CD4-positive, alpha-beta T cell treated with Interleukin-6 at 100 ng/mL for 8 hours (primary cell): ENCODE measurements at places on chromosomes 13 and 19.
A peak's percentile ranks its signal among the peaks of the same experiment; 100 is the strongest.

DNA sequence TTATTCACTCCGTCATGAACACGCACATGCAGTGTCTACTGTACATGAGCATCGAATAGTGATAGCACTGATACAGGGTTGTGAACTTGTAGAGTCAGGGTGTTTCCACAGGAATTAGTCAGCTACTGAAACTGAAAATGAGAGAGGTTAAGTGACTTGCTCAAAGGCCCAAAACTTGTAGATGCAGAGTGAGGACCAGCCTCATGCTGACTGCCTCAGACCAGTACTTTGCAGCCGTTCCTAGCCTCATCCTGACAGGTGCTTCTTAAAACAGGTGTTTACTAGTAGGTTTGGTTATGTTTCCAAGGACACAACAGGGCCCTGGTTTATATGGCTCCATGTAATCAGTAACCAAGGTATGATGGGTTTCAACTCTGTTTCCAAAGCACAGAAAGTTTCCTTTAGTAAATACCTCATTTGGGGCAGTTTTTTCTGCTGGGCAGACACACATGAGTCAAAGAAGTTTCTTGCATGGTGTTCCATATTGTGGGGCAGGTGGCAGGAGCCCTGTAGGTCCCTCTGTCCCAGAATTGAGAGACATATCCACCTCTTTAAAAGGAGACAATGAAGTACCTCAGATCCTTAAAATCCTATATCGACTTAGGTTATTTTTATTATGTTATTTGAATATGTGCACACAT lies 16.0 kb downstream of the FGF9 start:
- DNase-seq: no peak

DNA sequence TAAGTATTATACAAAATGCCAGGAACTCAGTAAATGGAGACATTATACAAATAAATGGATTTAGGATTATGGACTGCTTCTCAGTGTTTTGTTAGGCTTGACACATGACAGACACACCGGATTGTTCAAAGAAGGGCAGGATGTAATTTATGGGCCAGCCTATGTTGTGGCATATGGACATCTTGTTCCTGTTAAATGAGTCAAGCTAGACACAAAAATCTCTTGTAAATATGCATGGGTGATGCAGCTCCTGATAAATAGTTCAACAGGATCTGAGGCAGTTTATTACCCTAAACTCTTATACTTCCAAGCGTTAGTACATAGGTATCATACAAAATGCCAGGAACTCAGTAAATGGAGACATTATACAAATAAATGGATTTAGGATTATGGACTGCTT lies 502.3 kb downstream of the TBC1D4 start:
- no peak for DNase-seq

DNA sequence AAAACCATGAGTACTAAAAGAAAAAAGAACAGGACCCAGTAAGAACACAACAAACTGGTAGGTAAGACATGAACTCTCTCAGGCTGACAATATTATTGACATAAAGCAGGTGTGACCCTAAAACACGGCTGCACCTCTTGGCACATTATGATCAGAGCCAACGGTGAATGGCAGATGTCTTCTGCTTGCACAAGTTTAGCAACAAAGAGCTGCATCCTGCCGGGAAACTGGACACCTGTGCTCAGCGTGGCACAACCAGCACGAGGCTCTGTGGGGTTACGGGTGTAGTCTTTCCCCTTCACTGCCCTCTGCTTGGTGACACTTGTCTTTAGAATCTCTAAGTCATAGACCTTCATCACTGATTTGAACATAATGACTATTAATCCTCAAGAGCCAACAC lies 97.9 kb downstream of the DOCK9 start:
- DNase-seq: no peak

DNA sequence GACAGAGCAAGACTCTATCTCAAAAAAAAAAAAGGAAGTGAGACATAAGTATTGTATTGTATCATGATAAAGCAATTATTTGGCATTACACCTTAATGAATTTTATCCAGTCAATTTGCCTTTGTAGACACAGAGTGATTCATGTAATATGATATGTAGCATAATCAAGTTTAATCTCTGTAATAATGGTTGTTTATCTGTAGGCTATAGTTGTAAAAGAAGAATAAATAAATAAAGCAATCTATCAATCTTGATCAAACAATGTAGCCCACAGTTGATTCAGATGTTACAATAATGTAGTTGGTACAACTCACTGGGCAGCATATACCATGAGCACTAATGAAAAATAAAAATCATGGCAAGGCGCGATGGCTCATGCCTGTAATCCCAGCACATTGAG lies 28.5 kb upstream of the CEACAM20 start:
- DNase-seq: no peak

DNA sequence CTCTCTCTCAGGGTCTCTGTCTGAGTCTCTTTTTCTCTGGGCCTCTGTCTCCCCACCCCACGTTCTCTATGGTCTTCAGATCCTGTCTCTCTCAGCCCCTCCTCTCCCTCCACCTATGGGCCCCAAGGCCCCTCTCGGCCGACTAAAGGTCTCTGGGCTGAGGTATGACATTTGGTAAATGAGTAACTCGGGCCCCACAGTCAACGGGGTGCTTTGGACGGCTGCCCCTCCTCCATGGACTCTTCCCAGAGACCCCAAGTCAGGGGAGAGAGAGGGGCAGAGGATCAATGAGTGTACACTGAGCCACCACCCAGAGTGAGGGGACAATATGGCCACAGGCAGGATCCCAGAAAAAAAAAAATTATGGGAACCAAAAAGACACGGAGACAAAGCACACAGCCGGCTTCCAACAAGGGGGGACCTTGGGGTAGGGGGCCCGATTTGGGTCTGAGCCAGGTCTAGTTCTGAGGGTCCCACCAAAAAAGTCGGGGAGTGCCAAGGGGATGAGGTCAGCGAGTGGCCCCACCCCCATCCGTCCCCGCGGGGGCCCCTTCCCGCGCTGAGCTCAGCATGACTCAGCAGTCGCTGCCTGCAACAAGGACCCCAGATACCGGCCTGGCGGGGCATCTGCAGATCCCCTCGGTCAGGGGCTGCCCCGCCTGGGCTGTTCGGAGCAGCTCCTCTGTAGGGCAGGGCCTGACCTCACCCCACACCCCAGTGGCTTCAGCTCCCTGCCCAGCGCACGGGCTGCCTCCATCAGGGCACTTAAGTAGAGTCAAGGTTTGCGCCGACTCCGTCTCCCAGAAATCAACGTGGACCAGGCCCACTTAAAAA lies 1.5 kb upstream of the FTL start:
- DNase-seq: peak; percentile 46

- no peak for DNase-seq
These were observed 9.5 kb downstream of the KMT2B start for GRCh38 chr19:35727053-35727955.

DNA sequence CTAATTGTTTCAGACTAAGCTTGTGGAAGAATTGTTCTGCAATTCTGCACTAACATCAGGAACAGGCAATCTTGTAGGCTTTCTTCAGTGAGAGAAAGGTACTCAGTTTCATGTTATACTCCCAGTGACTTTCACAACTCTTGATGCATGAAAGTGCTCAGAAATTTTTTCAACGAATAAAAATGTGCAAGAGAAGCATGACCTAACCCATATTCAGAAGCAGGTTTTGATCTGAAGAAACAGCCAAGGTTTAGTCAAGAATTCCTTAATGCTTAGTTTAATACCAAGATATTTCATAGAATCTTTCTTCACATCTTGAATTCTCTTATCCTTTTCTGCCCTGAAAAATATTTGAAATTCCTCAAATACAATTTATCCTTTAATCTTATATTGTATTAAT lies 197.2 kb upstream of the CSNK1A1L start:
- no peak for DNase-seq

DNA sequence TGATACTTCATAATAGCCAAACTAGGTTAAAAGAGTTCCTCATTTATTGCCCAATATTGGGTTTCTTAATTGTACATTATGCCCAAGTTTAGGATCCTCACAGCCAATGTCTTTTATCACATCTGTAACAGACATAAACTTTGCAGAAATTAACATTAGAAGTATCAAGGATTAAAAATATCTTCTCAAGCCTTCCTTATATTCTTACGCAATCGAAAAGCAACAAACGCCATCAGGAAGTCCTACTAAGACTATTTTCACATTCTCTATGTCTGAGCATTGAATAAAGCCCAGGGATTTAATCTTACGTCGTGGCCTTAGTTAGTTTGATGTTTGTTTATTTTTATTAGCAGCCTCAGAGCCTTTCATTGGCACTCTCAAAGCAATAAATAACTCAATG lies 1660.4 kb upstream of the MIR17HG start:
- no peak for DNase-seq

DNA sequence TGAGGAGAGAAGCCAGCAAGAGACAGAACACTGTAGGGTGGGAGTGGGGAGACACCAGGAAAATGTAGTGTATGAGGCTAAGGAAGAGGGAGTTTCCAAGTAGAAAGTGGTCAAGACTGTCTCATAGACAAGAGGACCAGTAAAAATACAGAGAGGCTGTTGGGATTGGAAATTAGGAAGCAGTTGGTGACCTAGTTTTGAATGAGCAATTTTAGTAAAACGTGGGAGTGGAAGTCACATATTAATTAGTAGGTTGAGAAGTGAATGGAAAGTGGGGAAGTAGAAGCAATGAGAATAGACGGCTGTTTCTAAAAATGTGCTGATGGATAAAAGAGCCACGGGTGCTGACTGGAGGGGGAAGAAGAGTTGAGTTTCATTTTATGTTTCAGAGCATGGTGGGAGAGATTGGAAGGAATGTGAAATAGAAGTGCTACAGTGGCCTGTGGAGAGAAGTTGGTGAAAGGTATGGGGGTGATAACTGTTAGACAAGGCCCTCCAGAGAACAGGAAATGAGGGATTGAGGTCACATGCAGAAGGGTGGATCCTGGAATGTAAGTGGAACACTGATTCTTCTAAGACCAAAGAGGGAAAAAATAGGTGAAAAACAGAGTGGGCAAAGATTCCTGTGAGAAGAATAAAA lies 247.3 kb downstream of the MTUS2 start:
- no peak for DNase-seq

GRCh38 chr13:79668201-79668752 lies 187.3 kb downstream of the NDFIP2 start:
- DNase-seq: no peak

DNA sequence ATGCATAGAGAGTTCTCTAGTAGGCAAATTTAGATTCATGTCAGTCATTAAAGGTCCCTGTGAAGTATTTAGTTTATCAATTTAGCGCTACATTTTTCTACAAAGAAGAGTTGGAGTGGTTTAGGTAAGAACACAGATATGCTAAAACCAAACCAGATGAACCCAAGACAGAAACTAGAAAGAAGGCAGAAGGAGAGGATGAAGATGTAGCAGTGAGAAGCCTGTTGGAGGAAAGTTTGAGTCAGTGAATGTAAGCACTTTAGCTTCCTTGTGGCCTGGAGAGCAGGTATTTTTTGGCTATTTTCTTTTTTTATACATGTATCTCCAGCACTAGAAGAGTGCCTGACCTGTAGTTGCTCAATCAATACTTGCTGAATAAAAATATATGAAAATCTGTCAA lies 223.7 kb downstream of the KCNRG start:
- DNase-seq: no peak

DNA sequence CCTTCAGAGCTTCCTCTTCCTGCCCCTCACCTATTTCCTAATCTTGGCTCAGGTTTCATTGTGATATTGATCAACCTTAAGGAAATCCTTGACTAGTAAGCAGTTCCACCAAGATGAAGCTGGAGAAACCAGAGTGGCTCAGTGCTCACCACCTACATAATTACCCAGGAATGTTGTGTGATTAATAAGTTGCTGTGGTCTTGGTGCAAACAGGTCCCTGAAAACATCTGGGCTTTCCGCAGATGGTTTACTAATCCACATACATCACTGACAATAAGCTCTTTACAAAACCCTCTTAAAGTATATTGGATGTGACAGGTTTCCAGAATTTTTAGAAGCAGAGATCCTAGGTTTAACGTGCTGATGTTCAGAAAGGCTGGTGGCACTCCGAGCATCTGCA lies 8.6 kb upstream of the SERP2 start:
- no peak for DNase-seq

- peak; percentile 70 for DNase-seq
These were observed 6.1 kb downstream of the DHRS12 start for GRCh38 chr13:51797664-51798488.

GRCh38 chr13:65843314-65843731 lies 1386.8 kb downstream of the PCDH9 start:
- DNase-seq: no peak

DNA sequence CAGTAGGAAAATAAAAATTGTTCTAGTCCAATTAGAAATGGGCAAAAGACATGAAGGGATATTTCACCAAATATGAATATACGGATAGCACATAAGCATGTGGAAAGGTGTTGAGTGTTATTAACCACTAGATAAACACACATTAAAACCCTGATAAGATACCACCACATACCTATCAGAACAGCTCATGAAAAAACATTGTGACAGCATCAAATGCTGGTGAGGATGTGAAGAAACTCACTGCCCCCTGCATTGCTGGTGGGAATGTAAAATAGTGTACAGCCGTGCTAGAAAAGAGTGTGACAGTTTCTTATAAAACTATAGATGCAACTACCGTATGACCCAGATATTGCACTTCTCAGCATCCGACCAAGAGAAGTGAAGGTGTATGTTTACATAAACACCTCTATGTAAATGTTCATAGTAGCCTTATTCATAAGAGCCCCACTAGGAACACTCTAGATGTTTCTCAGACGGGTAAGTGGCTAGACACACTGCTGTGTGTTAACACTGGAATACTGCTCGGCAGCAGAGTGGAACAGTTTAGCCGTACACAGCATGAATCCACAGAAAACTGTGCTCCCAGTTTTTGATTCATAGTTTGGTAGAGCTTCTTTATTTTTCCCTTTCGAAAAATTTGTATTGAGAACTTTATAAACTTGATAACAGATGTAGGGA lies 321.1 kb downstream of the MYO16 start:
- DNase-seq: no peak

DNA sequence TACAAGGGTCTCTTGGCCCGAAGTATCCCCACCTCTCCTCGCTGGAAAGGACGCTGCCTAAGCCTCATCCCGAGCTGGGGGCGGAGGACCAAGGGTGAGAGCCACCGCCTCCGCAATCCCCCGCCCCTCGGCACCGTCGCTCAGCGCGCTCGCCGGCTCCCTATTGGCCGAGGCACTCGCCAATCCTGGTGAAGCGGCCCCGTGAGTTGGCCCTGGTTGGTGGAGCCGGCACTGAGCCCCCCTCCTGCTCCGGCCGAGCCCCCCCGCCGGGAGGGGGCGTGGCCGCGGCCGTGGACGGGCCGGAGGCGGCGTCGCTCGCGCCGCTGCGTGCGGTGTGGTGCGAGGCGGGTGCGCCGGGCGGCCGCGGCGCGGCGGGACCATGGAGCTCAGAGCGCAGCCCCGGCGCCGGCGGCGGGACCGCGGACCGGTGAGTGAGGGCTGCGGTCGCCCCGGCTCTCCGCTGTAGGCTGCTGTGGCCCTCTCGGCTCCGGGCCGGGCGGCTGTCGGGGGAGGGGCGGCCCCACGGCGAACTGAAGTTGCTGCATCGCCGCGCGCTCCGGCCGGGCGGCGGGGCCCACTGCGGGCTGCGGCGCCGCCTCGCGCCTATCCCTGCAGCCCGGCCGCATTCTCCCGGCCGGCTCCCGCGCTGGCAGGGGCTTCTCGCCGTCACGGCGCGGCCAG lies at the start of gene WASF3:
Gene WASF3 (plus strand): TSS at position 291 of the 681 bp plus-strand sequence. CDS start 84,588 bp downstream, outside the sequence.
- DNase-seq: peak; percentile 2

GRCh38 chr19:46537136-46538097 lies 41.8 kb upstream of the PNMA8B start:
- DNase-seq: peak; percentile 57
